ENCODE measurements at places on chromosomes 6 and 20.

GRCh38 chr20:56875052-56875659 is 246.1 kb downstream of the TFAP2C start:
- no peak for DNase-seq

DNA sequence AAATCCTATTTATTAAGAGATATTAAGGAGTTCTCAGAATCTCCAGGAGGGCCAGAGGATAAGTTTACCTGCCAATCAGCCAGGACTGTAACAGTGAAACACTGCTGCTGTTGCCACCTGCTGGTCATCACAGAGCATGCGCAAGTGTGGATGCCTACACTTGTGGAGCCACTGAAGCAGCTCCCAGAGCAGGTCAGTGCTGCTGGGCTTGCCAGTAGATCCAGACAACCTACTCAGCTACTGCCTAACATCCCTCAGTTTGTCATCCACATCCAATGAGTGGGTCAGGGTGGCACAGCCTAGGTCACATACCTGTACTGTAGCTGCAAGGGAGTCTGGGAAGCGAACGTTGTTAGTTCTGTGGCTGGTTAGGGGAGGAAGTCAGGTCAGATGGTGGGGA is 18.3 kb upstream of the NHSL1 start:
- peak; percentile 27 for DNase-seq

DNA sequence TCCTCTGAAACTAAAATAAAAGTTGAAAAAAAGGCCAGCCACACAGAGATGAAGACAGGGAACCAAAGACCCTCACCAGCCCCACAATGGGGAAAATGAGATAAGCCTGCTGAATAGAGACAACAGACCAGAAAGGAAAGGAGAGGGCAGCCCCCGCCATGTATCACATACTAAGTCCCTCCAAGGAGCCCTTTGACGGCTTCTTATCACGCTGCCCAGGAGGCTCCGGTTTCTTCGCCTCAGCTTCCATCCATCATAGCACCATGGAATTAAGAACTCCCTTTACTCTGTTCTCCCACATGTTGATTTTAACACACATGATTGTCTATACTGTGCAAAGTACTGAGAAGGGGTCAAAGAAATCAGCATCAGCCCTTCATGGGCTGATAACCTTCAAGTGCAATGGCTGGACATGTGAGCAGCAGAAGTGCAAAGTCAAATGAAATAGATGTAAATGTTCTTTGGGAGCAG is 54.9 kb downstream of the MAP3K5 start:
- DNase-seq, result no peak

GRCh38 chr20:19566226-19566945 is 191.7 kb upstream of the RIN2 start:
- no peak for DNase-seq

DNA sequence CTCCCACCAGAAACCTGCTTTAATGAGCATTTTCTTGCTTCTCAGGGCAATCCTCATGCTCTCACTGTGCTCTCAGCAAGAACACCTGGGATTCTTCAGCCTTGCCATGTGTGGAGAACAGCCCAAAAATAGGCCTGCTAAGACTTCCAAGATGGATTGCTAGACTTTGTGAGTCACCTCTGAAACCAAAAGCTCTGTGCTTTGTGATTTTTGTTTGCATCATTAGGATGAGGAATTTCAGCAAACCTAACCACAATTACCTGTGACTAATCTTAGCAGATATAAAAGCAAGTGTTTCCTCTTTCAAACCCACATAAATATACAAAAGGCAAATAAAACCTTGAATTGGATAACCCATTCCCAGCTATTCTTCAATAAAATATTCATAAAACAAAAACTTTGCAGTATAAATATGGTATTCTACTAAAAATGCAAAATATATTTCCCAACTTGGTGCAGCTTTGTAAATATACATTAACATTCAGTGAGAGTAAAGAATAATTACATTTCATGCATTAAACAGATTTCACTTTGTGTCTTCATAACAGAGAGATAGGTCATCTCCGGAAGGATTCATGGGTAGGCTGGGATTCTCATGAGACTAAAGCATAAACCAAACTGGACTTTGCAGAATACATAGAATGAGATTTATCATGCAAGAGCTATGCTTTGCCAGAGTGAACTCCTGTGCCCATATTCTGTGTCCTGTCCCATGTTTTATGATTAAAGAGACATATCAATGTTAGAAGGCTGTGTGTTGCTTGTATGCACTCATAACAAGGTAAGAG is 33.5 kb downstream of the TPBG start:
- DNase-seq, result no peak

- DNase-seq, result no peak
Measured at GRCh38 chr6:28769626-28770402, 154.0 kb downstream of the TRIM27 start.

GRCh38 chr6:33949877-33950435 is 146.2 kb upstream of the MLN start:
- DNase-seq, result no peak

- no peak for DNase-seq
Measured at GRCh38 chr6:3390698-3391097, 66.2 kb downstream of the SLC22A23 start.

- DNase-seq, result no peak
Measured at GRCh38 chr20:25188218-25188617, 7.3 kb upstream of the ENTPD6 start.

DNA sequence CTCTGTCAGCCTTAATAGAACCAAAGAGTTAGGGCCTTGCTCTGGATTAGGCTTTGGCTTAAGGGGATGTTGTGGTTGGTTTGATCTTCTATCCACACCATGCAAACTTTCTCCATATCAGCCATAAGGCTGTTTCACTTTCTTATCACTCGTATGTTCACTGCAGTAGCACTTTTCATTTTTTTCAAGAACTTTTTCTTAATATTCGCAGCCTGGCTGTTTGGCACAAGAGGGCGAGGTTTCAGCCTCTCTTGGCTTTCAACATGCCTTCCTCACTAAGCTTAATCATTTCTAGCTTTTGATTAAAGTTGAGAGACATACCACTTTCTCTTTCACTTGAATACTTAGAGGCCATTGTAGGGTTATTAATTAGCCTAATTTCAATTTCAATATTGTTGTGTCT is 193.1 kb downstream of the NRN1 start:
- no peak for DNase-seq

DNA sequence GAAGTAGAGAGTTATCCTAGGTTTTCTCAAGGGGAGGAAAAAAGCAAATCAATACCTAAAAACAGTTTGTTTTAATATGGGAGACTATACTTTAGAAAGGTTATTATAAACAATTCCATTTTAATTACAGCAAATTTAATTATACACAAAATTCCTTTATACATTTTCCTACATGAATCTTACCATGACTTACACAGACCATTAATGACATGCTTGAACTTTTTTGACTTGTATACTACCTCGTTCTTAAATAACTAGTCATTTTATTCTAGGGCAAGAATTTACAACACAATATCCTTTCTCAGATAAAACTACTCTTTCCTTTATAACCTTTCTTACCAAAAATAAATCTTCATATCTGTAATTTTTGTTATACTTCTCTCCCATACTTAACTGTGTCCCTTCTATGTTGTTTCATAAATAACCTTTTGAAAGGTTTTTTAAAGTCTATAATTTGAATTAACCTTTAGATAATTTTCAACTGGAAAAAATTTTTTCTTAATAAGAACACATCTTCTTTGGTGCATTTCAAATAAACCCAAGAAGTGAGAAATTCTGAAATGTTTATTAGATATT is 729.4 kb downstream of the TENT5A start:
- no peak for DNase-seq

DNA sequence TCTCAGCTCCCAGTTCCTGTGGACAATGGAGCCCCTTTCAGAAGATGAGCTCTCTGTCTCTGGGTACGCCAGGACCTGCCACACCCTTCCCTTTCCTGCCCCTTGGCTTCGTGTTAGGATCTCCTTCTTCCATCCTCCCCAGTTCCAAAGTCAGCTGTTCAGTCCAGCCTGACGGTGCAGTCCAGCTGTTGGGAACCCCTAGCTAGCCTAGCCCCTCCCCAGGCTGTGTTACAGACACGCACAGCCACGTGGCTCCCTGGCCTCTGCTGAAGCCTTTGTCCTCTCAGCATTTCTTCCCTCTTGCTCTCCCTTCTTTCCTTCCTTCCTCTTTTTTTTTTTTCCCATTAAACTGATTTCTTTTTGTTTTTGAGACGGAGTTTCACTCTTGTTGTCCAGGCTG is 12.4 kb upstream of the TFAP2C start:
- DNase-seq, result no peak

DNA sequence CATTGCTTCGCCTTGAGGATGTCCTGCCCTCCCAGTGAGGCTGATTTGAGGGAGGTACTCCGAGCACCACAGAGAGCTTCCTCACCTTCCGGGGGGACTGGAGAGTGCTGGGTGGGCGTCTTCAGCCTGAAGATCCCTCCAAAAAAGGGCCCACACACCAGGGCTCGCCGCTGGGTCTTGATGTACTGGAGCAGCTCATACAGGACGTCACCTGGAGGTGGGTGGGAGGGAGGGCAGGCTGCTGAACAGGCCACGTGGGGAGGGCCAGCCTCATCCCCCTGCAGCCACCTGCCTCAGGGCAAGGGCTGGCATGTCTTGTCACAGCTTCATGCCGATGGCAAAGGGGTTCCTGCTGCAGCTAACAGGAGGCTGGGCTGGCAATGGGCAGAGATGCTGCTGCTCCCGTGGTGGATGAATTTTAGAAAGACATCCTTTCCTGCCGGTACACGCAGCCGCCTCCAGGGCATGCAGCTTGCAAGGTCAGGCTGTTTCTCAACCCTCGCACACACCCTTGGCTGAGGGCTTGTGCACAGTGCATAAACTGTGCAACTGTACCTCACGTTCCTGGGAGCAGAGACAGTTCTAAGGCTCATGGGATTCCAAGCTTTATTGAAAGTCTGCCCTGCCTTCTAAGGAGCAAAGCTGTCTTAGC is 14.0 kb downstream of the ETV7 start:
- DNase-seq, result no peak

GRCh38 chr6:157323966-157324300 is 614 bp upstream of the TMEM242 start:
- DNase-seq, result no peak

- DNase-seq, result no peak
Measured at GRCh38 chr20:63064310-63064709, 57.5 kb upstream of the BHLHE23 start.

- DNase-seq, result no peak
Measured at GRCh38 chr6:116400328-116400727, 29.6 kb downstream of the DSE start.

GRCh38 chr20:30610029-30610693 is 647.3 kb upstream of the DEFB115 start:
- no peak for DNase-seq

DNA sequence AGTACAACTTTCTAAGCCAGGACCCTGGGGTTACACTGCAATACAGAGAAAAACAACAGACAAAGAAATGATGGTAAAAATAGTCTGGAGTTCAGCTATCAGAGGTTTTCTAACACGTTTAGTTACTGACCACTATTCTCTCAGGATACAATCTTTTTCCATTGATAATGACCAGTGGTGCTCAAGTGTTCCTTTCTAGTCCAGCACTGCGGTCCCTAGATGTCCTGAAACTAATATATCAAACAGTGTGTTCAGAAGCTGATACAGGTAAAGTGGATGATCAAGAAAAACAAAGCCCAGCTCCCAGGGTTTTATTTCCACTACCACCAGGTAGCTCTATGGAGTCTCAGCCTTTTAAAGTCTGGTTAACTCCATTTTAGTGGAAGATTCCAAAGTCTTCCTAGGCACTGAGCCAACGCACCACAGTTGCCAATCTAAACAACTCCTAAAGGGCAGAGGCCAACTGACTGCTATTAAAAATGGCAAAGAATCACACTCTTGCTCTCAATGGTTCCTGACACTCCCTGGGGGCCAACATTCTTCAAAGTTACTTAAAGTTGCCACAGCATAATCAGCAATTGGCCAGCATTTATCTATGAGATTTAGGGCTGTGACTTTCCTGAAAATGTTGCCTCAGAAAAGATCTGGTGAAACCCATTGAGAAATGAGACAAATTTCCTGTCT is 38.2 kb downstream of the DZANK1 start:
- DNase-seq, result no peak

GRCh38 chr20:24672886-24673677 is 203.7 kb downstream of the SYNDIG1 start:
- DNase-seq, result no peak

DNA sequence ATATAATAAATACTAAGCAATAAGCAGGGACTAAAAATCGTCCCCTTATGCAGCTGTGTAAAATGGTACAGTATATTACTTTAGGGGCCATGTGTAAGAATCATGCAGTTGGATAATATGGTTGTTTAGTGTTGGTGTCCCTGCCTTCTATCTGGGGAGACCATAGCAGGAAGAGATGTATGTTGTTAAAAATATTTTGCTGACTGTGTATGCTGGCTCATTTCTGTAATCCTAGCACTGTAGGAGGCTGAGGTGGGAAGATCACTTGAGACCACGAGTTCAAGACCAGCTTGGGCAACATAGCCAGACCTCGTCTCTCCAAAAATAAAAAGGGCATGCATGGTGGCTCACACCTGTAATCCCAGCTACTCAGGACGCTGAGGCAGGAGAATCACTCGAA is 5.6 kb downstream of the PANK2 start:
- no peak for DNase-seq

DNA sequence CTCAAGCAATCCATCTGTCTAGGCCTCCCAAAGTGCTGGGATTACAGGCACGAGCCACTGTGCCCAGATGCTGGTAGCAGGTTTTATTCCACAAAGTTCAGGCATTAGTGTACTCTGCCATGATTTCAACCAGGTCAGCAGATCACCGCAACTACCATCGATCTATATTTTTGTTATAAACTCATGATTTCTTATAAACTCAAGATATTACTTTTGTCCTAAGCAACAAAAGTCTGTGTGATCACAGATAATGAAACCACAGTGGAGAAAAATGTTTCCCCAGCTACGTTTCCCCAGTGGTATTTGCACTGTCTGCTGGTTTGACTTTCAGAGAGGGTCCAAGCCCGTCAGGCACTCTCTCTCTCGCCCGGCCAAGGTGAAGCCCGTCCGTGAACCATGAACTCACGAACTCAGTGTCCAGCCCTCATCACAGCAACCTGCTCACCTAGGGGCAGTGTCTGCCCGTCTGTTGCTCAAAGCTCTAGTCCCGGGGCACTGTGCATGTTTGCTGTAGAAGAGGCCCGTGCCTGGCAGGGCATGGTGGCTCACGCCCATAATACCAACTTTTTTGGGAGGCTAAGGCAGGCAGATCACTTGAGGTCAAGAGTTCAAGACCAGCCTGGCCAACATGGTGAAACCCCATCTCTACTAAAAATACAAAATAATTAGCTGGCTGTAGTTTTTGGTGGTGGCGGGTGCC is 7.0 kb downstream of the SLC4A11 start:
- DNase-seq, result no peak

GRCh38 chr6:108914235-108915022 is 66.2 kb downstream of the ARMC2 start:
- DNase-seq, result no peak

Data from activated CD8-positive, alpha-beta memory T cell treated with anti-CD3 and anti-CD28 coated beads for 1 hour (primary cell).